ENCODE measurements at places on chromosomes 6 and 20.

DNA sequence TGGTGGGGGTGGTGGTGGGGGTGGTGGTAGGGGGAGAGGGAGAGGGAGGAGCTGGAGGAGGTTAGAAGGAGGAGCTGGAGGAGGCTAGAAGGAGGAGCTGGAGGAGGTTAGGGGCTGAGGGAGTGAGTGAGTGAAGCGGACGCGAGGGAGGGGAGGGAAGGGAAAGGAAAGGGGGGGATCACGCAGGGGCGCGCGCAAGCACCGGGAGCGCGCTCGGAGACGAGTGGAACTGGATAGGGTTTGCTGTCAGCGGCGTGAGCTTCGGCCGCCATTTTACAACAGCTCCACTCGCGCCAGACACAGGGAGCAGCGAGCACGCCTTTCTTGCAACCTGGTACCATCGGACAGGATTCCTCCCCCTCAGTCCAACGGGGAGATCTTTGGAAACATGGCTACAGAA lies 90.5 kb upstream of the FERMT1 start:
- DNase-seq, result no peak

DNA sequence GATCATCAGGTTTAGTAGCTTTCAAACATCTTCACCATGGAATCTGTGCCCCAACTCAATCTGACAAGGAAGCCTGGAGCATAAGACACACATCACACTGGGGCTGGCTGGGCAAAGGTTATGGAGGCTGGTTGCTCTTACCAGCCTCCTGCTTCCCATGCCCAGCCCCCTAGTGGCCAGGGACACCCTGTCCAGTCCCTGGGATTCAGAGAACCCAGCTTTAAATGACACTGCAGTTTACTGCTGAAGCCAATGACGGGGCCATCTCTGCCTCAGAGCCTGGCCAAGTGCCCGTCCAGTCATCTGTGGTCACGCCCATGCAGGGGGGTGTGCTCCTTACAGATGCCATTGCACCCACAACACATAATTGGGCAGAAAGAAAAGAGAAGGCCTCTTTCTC lies 272.9 kb downstream of the SMOC2 start:
- no peak for DNase-seq

DNA sequence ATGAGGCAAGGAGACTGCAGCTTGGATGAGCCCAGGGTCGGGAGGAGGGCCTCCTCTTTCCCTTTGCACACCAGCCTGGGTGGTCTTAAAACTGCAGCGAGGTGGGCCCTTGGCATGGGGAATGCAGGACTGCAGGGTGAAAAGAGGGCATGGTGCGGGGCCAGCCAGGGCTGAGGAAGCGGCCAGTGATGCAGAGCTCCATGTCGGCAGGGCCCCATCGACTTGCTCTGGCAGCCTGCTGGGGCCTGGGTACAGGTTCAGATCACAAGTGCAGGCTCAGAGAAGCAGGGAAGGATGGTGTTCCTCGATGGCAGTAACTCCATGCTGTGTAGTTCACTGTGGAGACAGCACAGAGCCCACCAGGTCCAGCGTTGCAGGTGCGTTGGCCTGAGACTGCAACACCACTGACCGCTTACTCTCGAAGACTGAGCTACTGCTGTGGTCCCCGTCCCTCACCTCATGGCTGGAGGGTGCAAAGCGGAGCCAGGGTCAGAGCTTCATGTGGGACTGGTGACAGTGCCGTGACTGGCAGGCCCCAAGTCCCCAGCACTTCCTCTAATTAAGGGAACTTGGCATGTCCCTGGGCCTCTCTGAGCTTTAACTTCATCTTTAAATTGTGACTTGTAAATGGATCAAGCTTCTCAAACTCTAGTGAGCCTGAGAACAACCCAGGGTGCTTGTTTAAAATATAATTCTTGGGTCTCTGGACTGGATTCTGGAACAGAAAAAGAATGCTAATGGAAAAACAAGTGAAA lies 223.2 kb downstream of the SYNDIG1 start:
- DNase-seq, result no peak

DNA sequence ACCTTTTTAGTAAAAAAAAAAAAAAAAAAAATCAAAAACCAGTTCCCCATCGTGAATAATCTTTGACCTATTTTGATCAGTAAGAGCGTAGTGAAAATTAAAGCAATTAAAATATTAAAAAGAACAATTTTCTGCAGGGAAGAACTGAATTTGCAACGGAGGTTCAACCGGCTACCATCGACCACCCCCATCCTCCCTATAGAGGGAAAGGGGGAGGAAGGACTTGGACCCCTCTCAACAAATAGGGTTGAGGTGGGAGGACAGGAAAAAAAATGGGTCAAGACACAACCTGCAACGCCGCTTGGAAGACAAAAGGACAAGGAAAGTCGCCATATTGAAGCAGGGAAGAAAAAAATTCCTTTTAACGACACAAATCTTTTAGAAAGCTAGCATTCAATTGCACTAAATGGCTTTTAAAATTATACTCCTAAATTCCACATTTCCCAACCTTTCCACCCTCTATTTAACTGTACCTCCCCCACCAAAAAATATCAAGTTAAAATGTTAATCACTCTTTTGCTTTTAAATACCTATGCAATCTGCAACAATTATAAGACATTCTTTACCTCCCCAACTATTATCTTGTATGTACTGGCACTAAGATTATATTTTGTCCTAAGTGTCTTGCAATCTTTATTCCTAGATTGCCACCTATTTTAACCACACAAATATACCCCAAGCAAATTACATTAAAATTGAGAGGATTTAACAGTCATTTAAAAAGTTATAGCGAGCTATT lies 1.7 kb downstream of the PPP1R10 start:
- DNase-seq, result no peak

DNA sequence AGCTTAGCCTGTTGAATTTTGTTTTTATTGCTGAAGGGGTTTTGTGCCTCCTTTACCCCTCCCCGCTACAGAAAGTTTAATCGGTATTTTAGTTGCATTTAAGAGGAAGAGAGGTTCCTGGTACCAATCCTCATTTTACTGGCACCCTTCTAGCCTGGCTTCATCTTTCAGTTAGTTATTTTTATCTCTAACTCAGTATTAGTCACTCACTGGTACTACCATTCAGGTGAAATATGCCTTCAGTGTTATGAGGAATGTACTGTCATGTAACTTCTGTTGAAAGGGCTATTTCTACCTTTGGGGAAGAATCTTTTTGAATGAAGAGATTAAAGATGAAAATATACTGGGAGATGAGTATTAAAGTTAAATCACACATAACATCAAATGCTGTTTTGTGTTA lies 211.8 kb downstream of the CDKAL1 start:
- no peak for DNase-seq

DNA sequence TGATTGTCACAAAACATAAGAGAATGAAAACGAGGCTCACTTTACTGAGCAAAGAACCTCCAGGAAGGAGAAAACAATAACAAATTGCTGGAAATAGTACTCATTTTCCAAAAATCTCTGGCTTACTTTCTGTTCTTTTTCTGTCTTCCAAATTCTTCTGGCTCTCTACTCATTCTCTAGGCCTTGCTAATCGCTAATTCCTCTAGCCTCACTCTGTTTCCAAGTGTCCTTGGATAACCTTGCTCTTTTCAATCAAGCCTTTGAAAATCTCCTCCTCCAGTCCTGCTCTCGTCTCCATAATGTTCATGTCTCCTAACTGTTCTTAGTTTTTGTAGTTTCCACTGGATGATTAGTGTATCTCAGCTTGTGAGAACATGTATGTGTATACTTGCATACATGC lies 96.2 kb upstream of the MAP7 start:
- DNase-seq, result no peak

GRCh38 chr6:15352220-15352619 lies 106.4 kb downstream of the JARID2 start:
- DNase-seq, result no peak

GRCh38 chr20:24619212-24619611 lies 149.8 kb downstream of the SYNDIG1 start:
- no peak for DNase-seq

DNA sequence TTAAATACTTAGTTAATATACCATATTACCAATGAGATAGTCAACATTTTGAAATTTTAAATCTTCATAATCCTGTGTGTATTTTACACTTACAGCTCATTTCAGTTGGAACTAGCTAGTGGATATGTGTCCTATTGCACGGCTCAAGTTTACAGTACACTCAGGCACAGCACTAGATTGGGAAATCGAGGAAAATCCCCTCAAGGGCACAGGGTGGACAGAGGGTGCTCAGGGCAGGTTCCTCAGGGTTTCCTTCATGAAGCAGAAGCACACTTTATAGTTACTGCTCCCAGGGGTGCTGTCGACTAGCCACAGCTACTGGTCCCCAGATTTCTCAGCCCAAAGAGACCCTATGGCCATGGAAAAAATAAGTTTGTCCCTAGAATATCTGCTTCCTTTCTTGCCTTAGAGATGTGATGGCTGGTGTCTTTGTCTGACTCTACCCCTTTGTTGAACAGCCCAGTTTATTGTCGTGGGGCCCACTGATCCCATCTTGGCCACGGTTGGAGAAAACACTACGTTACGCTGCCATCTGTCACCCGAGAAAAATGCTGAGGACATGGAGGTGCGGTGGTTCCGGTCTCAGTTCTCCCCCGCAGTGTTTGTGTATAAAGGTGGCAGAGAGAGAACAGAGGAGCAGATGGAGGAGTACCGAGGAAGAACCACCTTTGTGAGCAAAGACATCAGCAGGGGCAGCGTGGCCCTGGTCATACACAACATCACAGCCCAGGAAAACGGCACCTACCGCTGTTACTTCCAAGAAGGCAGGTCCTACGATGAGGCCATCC lies 1.5 kb downstream of the BTN2A1 start:
- DNase-seq, result no peak

GRCh38 chr20:51001430-51002265 lies 21.3 kb downstream of the KCNG1 start:
- DNase-seq, result no peak

DNA sequence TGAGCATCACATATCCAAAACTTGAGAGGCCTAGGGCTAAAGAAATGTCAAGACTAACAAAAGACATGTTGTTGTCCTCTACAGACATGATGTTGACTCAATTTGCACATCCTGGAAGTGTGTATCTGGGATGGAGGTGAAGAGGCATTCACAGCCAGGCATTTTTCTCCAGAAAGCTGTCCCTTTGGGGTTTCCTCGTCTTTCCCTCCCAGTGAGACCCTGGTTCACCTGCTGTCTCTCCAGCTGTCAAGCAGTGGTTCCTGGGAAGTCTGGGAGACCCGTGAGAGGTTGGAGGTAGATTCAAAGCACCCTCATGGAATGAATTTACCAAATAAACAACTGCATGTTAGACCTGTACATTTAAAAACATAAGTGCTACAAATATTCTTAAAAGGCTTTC lies 32.1 kb downstream of the BACH2 start:
- DNase-seq, result no peak

DNA sequence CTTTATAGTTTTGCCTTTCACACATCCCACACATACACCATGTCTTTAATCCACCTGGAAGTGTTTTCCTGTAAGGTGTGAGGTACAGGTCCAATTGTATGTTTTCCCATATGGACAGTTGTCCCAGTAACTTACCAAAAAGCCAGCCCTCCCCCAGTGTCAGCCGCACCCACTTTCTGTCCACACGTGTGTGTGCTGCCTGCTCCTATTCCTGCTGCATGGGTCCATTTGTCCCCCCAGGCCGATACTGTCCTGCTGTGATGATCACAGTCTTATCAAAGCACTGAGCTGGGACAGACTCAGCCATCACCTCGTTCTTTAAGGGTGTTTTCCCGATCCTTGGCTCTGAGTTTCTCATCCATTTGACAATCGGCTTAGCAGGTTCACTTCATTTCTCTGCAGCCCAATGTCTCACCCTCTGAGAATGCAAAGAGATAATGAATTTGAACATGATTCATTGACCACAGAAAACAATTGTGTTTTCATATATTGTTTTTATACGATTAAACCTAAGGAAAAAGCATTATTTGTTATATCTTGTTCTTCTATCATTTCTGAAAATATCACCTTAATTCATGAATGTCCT lies 9.6 kb downstream of the VSX1 start:
- DNase-seq, result no peak

DNA sequence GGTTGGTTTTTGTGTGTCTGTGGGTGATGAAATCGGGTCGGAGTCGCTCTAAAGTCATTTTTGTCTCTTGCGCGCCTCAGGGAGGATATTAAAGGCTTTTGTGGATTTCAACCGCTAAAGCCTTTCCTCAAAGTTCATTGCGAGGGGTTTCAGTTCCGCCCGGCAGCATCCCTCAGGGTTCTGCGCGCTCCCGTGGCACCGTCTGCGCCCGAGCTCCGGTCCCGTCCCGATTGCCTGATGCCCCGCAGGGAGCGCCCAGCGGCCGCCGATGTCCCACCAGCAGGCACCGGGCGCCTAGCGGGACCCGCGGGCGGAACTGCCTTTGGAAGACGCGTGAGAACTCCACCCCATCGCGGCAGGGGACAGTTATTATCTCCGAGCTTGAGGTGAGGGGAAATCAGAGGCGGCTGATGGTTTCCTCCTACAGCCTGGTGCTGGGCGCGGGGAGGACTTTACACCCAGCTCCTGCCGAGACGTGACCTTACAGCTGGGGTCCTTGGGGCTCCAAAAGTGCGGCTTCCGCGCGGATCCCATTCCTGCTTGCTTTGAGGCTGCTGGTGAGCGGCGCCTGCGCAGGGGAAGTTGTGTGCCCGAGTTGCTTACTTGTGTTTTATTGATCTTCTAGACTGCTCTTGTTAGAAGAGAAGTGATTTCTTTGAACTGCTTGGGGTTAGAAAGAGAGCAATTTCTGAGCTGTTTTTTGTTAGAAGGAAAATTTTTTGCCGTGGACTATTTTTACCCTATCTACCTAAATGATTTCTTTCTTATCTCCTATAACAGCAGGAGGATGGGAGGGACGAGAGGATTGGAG lies 27.1 kb downstream of the ULBP1 start:
- DNase-seq, result no peak
